Kidney tubule cell (primary cell): ENCODE measurements at places on chromosomes 2 and 18.

- DNase-seq: no peak
Measured at GRCh38 chr2:159933040-159933726, 129.2 kb downstream of the PLA2R1 start.

- peak; percentile 33 for DNase-seq
Measured at GRCh38 chr2:168439536-168439935, 16.5 kb upstream of the CERS6 start.

- peak; percentile 50 for DNase-seq
Measured at GRCh38 chr2:220165401-220165800, 538.0 kb downstream of the SLC4A3 start.

- no peak for DNase-seq
Measured at GRCh38 chr2:72998724-72999123, 72.8 kb downstream of the SFXN5 start.

- DNase-seq: no peak
Measured at GRCh38 chr2:157931542-157931941, 55.4 kb upstream of the ACVR1 start.

GRCh38 chr2:165655661-165656060, 138.4 kb downstream of the GALNT3 start:
- no peak for DNase-seq

DNA sequence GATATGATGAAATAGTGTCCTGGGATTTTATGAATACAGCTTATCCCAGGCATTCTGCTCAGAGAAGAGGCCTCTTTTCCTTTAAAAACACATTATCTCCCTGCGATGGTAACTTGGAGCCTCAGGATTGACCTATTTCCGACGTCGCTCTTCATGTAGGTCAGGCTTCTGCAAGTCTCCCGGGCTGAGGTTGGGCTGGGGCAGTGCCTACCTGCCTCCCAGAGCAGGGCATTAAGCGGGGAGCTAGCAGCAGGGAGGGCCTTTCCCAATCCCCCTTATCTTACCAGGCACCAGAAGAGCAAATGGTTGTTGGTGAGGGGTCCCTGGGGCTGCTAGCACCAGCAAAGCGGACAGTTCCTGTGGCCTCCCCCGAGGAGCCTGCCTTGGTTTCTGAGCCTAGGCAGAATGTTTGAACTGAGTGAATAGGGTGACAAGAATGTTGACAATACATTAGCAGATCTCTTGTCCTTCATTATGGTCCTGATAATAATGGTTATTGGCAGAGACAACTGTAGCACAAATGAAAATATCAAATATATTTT, 60.2 kb downstream of the TRPM8 start:
- DNase-seq: no peak
